RPMI8226 (cell line): ENCODE measurements at places on chromosomes 2 and 18.
A peak's percentile ranks its signal among the peaks of the same experiment; 100 is the strongest.

DNA sequence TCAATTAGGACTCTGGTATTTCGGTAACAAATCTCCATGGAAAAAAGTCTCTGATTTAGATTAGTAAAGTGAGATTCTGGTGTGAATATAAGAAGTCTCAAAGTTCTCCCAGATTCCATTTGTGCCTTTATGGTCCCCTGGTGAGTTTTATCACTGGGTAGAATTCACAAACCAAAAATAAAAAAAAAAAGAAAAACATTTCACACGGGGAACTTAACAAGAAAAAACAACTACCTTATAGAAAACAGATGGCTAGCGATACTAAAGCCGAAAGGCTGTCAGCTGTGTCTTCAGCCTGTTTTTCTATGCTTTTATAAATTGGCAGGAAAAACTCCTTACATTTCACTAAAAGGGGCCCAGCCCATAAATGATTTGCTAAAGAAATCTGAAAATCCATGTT lies 50.6 kb downstream of the COL5A2 start:
- no peak for DNase-seq

DNA sequence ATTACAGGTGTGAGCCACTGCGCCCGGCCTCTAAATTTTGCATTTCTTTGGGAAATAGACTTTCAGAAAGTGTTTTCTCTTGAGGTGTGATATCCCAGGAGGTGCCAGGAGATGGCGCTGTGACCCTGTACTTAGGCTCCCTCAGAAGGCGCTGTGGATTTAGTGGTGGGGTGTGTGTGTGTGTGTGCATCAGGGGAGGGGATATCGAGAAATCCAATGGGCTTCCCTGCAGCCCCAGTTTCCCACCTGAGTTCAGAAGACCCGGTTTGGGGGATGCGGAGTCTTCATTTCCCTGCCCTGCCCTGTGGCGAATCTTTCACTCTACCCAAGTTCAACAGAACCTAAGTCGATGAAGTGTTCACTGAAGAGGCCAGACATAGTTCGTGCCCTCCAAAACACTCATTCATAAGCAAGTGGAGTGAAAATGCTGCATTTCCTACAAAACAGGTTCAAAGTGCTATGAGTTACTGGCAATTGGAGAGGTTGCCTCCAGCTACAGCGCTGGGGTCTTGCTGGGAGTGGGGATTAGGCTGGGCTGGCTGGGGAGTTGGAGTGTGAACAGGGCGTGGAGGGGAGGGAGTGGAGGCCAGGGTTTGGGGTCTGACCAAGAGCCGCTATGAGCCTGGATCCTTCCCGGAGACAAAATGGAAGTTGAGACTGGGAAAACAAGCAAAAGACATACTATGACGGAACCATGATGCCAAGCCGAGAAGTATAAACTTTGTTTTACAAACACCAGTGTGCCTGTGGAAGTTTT lies 6.5 kb upstream of the WNT6 start:
- peak; percentile 68 for DNase-seq

DNA sequence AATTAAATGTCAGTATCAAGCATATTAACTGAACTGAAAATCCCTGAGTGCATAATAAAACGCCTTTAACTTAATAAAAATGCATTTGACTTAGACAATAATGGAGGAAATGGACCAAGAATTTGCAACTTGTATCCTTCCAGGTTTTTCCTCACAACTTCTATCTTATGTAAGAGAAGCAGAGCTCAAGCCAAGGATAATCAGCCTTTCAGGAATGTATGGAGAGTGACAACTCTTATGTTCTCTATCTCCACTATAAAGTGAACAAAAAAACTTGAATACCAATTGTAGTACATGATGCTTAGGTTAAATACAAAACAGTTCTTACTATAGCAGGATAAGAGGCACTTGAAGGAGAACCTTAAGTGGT lies 64.8 kb upstream of the CYP26B1 start:
- no peak for DNase-seq

- no peak for DNase-seq
Measured at GRCh38 chr2:62071126-62071598, 124.8 kb upstream of the B3GNT2 start.

DNA sequence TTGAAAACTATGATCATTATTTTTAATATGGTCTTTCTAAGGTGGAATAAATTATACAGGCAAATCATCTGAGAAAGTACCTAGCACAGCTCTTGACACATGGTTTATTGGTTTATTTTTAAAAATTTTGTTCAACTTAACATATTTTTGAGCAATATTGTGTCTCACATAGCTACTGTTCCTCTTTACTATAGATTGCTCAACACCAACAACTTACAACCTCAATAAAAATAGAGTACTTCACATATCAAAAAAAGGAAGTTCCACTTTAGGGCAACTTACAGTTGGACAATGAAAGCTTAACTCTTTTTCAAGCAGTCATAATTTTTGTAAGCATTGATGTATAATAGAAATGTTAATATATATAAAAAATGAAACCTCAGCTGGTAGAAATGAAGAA lies 440.9 kb upstream of the UBE2E3 start:
- no peak for DNase-seq

GRCh38 chr2:17634997-17635396 lies 94.5 kb downstream of the VSNL1 start:
- no peak for DNase-seq

DNA sequence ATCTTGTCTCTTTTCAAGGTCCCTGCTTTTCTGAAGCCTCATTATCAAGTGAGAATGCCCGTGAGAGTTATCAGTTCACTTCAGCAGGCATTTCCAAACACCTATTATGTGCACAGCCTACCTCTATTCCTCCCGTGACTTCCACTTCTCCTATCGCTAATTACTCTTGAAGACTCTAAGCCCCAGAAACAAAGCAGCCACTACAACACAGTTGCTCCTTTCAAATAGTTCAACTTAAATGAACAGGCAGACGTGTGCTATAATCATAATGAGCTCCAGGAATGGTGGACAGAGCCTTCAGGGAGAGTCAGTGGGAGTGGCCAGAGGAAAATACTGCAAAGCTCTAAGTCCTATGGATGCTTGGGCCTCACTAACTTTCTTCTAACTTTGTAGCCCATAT lies 159.0 kb downstream of the RDH14 start:
- DNase-seq, result no peak

- no peak for DNase-seq
Measured at GRCh38 chr2:103859238-103859637, 994.7 kb upstream of the POU3F3 start.

DNA sequence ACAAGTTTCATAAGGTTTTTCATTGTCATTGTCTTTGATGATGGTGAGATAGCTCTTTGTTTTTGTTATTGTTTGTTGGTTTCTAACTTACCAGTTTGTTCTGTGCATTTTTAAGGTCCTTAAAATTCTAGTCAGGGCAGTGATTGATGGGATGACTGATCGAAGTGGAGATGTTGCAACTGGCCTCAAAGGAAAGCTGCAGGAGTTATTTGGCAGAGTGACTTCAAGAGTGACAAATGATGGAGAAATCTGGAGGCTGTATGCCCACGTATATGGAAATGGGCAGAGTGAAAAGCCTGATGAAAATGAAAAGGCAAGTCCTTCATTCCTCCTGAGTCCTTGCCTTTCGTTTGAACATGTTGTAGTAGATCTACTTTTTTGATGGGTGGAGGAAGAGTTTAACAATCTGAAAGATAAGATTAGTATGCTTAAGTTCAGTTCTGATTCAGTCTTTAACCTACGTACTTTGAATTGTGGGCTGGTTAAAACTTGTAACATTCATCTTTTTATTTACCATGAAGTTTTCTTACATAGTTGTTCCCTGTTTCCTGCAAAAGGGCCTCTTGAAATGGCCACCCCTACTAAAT lies 135.8 kb upstream of the LTBP1 start:
- no peak for DNase-seq

DNA sequence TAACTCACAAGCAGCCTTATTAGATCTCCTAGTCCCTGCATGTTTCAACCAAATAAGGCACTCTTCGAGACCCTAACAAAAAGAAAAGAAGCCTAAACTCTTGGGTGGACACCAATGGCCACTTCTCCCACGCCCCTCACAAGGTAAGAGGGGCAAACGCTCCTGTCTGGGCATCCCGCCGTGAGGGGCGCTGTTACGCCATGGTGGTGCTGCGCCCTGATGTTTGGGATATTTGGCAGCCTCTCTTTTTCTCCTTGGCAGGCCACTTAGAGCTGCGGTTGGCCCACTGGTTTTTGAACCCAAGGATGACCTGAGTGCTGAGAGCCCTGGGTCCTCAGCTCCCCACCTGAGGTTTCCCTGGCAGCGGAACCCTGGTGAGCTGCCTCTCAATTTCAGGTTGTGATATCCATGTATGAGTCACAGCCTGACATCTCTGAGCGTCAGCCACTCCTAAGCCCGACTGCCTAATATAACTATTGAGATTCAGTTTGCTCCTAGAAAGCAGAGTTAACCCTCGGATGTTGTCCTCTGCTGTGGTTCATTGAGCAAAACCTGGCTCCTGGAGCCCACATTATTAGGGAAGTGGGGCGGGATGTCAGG lies 103.3 kb downstream of the COL6A3 start:
- DNase-seq, result no peak

- DNase-seq, result no peak
Measured at GRCh38 chr2:106867196-106867953, 18.6 kb downstream of the ST6GAL2 start.

DNA sequence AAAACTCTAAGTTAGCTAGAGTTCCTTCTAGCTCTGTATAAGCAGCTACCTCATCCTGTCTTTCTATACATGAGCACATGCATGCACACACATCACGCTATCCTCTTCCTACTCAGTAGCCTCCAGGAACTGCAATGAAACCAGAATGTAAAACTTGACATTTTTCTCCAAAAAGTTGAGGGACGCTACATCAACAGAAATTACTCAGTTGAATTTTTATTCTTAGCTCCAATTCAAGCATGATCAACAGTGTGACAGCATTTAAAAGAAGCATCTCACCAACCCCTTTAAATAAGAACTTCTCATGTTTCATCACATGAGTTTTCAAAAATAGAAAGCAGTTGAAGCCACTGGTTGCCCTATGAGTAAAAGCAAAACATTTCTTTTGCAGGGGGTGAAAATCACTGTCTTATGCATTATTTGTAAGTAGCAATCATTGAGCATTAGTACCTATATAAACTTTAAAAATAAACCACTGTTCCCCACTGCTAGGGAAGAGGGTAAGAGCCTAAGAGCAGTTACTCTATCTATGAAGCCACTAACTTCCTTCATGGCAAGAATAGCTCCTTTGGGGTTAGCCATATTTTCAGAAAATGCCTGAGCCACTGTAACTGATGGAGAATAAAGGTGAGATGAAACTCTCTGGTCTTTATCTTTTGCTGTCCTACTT lies 77.9 kb upstream of the ARL5A start:
- DNase-seq, result no peak

- DNase-seq, result no peak
Measured at GRCh38 chr2:145753966-145754365, 1234.0 kb upstream of the ZEB2 start.

DNA sequence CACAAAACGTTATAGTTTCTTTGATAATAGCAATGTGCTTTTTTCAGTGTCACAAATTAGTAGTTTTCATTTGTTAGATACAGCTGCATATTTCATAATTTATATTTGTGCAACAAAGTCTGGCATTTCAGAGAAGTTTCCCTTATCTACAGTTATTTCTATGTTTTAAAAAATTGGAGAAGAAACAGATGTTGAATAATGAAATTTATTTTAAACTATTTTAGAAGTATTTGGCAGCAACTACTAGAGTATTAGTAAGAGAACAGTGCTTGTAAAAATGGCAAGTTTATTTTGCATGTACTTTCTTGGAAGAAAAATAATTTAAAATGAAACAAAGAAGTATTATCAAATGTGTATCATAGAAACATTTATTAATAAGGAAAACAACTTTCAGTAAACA lies 68.6 kb upstream of the COL5A2 start:
- DNase-seq, result no peak

DNA sequence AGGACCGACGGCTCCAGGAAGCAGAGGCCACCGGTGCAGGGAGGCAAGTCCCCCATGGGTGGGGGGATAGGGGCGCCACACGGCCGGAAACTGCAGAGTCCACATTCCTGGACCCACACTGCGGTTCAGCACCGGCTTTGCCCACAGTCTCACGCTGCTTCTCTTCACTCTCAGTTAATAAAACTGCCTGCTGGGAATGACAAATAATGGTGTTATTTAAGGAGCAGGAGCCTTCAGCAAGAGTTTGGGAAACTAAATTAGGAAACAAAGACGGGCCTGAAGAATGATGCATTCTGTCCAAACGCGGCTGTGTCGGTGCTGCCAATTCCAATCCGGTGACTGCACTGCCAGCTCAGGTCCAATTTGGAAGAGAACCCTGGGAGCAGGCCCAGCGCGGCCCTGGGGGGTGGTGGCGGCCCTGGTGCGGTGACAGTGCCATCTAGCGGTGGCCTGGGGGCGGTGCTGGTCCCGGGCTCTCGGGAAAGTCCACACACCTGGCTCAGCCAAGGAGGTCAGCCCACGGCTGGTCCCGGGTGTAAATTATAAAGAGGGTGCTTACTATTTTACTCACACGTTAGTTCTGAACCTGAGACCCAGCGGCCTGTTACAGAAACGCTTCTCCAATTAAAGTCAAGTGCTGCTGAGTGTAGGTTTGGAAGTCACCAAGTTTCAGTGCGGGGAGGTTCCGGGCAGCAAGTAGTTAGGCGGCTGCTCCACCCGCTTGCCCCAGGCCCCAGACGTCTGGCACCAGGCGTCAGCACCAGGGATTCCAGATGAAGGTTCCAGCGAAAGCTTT lies 73.1 kb upstream of the PXDN start:
- DNase-seq, result peak; percentile 50

- peak; percentile 96 for DNase-seq
Measured at GRCh38 chr2:86105969-86106945, at the start of gene PTCD3. Gene PTCD3 (plus strand): TSS chr2:86106235. CDS start chr2:86106248, 13 bp downstream.

GRCh38 chr2:36469710-36470109 lies 114.1 kb downstream of the CRIM1 start:
- DNase-seq, result no peak

DNA sequence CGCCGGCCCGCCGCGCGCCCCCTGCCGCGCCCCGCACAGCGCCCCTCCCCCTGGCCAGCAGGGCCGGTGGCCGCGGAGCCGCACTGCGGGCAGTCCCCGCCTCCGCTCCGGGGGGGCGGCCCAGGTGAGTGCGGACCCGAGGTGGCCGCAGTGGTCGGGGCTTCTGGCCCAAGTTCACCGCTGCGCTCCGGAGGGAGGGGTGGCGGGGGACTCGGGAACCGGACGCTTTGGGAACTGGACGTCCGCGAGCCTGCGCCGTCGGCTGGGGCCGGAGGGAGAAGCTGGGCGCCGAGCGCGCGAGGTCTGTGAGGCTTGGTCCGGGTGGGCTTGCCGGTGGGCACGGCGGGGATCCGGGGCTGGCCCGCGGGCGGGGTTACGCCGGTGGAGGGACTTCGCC lies 591 bp upstream of the LDLRAD4 start:
- DNase-seq, result no peak

DNA sequence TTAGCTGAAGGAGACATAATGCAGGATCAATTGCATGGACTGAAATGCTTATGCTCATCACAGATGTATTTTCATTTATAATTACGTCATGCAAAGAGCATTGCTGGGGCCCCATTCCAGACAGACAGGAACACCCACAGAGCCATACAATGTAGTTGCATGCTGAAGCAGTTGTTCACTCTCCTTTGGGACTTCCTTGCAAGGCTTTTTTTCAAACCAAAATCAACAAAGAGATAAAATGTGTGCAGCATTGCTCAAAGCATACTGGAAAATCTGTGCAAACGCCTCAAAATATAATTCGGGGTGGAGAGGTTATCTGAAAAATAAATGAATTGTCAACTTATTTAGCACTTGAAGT lies 463.2 kb downstream of the CDH2 start:
- DNase-seq, result no peak
